ENCODE measurements at places on chromosomes 5 and 9.

DNA sequence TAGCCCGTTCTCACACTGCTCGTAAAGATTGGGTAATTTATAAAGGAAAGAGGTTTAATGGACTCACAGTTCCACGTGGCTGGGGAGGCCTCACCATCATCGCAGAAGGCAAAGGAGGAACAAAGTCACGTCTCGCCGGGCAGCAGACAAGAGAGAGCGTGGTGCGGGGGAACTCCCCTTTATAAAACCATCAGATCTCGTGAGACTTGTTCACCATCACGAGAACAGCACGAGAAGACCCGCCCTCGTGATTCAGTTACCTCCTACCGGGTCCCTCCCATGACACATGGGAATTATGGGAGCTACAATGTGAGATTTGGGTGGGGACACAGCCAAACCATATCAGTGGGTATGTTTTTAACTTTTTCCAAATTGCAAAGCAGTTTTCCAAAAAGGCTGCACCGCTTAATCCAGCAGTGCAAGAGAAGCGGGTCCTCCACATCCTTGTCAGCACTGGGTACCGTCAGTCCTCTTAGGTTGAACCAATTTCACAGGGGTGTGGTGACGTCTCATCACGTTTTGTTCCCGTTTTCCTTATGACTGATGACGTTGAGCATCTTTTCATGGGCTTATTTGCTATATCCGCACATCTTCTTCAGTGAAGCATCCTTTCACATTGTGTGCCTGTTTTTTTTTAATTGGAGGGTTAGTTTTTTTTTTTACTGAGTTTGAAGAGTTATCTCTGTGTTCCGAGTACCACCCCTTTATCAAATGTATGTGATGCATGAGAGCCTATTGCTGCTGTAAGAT is 8.0 kb upstream of the FCN2 start:
- DNase-seq, result no peak

GRCh38 chr5:171379961-171380360 is 7.7 kb upstream of the NPM1 start:
- no peak for DNase-seq

GRCh38 chr5:76209297-76209696 is 126.1 kb downstream of the SV2C start:
- no peak for DNase-seq

- no peak for DNase-seq
Measured at GRCh38 chr9:33192493-33193255, 25.5 kb upstream of the B4GALT1 start.

- DNase-seq, result peak; percentile 94
Measured at GRCh38 chr5:40409601-40410000, 270.1 kb upstream of the PTGER4 start.

GRCh38 chr5:66769839-66770617 is 173.8 kb downstream of the MAST4 start:
- DNase-seq, result no peak

GRCh38 chr5:56807679-56808078 is 7.7 kb upstream of the MAP3K1 start:
- DNase-seq, result peak; percentile 65

DNA sequence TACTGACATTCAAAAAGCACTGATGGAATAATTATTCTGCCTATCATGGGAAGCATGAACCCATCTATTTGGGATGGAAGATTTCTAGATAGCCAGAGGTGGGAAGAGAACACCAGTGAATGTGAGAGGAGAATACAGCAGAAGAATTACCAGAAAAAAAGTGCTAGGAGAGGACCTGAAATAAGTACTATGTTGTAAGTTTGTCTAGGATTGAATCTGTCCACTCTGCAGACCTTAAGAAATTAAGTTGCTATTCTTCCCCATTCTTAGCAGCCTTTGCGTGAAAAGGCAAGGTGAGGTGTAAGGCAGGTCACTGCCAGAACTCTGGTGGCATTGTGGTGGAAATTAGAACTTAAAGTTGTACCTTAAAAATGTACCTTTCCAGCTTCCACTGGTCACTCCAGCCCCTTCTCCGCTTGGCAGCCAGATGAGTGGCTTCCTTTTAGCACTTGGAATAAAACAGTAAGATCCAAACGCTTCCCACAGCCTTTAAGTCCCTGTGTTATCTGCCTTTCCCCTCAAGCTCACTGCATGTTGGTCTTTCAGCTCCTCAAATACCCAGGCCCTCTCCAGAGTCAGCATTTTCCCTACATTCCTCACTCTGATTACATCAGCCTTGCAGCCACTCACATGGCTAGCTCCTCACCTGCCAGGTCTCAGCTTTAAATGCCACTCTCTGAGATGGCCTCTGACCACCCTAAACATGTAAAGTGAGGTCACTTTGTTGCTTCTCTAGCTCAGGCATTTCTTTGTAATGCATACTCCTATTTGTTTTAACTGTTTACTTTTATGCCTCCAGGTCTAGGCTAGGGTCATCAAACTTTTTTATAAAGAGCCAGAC is 253.0 kb downstream of the EPB41L4A start:
- no peak for DNase-seq

GRCh38 chr5:119406551-119407110 is 45.7 kb upstream of the HSD17B4 start:
- DNase-seq, result peak; percentile 59

DNA sequence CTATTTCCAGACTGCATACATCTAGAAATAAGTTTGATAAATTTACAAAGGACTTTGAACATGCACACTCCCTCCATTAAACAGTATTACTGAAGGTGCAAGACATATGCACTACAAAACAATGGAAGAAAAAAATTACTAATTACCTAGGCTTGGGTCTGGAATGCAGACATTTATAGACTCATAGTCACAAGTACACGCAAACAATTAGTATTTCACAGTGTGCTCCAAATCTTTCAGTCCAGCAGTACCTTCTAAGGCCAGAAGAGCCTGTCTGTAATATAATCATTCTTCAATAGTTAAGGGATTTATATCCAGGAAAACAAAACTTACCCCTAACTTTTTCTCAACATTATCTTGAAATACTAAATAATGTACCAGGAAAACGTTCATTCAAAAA is 11.2 kb downstream of the RICTOR start:
- DNase-seq, result no peak

DNA sequence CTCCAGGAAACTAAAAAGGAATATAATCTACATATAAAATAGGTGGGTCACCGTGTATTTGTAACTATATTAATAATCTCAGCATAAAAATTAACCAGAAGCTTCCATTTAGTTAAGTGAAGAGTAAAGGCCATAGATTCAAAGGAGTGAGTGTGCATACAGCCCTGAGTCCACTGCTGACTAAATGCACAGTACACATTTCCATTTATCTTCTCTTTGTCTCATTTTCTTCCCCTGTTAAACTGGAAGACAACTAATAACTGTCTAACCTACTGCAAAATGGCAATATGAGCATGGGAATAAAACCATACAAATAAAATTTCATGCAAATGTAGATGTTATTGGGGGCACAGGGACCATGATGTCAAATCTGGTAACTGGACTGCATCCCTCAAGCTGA is 59.9 kb upstream of the DAB2 start:
- DNase-seq, result no peak

DNA sequence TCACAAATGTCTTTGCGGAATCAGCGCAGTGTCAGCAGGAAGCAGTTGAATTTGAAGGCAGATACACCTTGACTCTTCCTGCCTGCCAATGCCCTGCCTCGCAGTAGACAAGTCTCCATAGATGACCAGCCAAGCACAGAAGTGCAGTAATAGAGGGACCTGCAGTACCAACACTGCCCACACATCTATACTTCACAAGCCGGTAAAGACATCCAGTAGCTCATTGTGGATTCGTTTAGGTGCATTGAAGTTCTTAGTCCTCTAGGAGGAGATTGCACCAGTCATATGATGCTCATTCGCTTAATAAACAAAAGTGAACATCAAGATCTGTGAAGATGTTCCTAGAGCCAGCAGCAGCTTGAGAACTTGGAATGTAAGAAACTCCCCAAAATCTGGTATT is 7.1 kb upstream of the IFNA2 start:
- peak; percentile 31 for DNase-seq

DNA sequence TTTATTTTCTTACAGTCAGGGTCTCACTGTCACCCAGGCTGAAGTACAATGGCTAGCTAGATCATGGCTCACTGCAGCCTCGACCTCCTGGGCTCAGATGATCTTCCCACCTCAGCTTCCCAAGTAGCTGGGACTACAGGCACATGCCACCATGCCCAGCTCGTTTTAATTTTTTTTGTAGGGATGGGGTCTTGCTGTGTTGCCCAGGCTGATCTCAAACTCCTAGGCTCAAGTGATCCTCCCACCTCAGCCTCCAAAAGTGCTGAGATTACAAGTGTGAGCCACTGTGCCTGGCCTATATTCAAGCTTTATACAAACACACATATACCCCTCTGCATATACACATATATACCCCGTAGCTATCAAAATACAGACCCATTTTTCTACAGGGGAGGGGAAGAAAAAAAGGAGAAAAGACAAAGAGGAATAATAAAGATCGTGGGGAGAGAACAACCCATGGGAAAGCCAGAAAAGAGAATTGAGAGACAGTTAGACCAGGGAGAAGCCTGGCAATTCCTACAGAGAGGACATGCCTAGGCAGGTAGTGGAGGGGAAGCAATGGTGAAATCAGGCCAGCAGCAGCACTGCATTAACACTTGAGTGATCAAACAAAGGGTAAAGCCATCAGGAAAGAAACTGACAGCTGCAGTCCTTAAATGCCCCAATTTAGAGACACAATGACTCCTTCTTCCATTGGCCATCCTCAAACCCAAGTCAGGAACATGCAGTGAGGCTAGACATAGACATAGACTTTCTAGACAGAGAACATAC is 102.7 kb downstream of the EFNA5 start:
- no peak for DNase-seq

GRCh38 chr5:62538017-62538942 is 40.3 kb upstream of the LRRC70 start:
- peak; percentile 75 for DNase-seq

DNA sequence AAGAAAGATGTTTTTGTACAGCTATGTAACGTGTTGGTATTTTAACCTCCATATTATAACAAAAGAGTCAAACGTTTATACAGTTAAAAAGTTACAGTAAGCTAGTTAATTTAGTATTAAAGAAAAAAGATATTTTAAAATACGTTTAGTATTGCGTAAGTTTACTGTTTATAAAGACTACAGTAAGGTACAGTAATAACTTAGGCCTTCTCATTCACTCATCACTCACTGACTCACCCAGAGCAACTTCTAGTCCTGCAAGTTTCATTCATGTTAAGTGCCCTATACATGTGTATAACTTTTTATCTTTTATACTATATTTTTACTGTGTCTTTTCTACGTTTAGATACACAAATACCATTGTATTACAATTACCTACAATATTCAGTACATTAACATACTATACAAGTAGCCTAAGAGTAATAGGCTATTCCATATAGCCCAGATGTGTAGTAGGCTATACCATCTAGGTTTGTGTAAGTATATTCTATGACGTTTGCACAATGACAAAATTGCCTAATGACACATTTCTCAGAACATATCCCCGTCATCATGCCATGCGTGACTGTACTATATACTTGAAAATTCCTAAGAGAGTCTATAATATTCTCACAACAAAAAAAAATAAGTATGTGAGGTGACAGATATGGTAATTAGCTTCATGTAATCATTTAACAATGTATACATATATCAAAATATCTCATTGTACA is 33.8 kb downstream of the ERP44 start:
- DNase-seq, result peak; percentile 32

DNA sequence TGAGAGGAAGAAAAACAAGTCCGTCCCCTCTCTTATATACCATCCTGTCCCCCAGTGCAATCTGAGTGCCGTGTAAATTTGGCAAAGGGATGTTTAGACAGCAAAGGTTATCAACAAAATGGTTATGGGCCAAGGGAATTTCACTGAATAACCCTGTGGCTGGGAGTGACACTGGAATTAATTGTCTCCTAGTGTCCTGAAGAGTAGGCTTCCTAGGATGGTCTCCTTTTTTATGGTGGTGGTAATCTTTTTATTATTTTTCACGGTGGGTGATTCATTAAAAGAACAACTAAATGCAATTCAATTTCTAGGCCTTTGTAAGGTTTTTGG is 244.2 kb downstream of the PIK3R1 start:
- no peak for DNase-seq

DNA sequence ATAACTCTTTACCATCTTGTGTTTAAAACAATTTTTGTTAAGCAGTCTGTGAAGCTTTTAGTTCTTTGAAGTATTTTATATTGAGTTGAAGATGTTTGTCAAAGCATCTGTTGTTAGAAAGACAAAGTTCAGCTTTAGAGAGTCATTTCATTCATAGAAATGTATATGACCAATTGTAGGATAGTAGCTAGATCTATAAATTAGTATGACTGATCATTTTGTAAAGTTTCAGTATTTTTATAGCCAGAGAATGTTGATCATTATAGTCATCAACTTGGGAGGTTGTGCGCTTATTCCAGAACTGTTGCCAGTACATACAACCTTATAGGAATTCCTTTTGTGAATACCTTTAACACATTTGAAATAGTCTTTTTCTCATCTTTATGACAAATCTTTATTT is 5.2 kb downstream of the NIPBL start:
- no peak for DNase-seq

DNA sequence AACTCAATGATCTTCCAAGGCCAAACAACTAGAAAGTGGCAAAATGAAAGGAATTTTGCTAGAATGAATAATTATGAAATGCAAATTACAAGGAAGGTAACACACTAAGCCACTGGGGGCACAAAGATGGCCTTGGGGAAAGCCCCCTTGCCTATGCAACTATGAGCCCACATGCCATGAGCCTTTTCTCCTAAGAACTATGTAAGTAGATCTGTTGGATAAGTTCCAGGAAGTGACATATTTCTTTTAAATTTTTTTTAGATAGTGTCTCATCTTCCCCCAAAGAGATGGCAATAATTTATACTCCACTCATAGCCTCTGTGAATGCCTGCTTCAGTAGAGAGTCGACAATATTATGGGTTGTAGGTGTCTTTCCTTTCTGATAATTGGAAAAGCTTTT is 257.8 kb downstream of the AUH start:
- DNase-seq, result peak; percentile 10

DNA sequence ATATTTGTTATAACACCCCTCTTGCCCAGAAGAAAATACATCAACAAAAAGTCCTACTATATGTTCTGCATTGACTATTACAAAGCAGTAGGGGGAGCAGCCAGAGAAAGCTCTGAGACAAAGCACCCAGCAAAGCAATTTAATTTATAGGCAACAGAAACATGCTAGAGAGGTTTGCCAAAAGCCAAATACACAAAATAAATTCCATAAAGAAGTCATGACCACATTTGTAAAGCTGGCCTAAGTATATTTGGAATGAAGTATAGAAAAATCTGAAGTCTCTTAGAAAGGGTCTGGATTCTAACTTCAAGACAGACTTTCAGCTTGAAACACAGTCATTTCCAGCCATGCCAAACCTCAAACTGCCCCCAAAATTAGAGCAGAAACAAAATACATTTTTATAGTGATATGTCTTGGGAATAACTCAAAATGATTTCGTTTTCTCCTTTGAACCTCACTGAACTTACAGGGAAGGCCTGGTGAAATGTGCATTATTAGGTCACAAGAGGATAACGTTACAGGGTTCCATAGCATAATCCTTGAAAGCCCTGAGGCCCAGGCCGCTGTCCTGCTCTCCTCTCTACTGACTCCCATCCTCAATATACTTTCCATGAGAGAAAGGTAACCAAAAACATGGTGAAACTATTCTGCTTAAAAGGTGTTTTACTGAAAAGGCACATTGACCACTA is 451.8 kb downstream of the RAB3C start:
- DNase-seq, result peak; percentile 30
